ENCODE measurements at places on chromosomes 11 and 22.

- DNase-seq, result no peak
Measured at GRCh38 chr11:44382656-44383240, 72.8 kb upstream of the ALX4 start.

DNA sequence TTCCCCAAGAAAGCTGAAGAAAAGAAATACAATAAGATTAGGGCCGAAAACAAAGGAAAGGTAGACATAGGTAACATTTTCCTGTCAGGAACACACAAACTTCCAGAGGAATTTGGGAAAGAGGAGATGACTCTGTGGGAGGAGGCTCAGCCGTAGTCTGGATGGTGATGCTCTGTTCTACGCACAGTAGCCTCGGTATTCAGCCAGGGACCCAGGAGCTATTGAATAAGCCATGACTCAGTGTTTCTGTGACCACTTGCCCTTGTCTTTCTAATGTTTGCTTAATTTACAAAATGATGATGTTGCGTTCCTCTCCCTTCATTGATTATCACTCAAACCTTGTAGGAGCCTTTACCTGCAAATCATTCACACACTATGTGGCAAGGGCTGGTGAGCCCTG is 745.0 kb downstream of the NTM start:
- no peak for DNase-seq

DNA sequence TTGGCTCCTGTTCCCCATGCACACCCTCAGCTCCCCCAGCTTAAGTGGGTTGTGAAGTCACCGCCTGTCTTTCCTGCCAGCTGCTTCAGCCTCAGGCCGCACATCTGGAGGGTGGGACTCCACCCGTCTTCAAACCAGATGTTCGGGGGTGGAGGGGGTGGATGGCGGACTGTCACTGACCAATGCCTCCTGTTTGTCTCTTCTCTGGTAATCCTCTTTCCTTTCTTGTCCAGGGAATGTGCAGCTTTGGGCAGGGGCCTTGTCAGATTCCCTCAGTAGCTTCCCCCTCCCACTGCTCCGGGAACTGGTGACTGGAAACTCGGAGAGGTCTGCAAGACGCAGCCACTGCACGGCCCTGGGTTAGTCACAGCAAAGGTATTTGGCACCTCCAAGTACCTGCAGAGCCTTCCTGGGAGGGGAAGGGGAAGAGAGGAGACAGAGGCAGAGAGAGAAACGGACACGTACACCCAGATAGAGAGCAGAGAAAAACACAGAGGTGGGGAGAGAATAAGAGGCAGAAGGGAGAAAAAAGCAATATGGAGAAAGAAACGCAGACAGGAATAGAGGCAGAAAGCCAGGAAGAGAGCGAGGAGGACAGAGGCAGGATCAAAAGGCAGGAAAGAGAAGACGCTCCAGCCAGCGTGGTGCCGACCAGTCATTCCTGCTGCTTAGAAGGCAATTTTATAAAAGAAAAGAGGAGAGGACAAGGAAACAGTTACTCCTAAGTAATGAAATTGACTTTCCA is 56.1 kb upstream of the TIMP3 start:
- no peak for DNase-seq

DNA sequence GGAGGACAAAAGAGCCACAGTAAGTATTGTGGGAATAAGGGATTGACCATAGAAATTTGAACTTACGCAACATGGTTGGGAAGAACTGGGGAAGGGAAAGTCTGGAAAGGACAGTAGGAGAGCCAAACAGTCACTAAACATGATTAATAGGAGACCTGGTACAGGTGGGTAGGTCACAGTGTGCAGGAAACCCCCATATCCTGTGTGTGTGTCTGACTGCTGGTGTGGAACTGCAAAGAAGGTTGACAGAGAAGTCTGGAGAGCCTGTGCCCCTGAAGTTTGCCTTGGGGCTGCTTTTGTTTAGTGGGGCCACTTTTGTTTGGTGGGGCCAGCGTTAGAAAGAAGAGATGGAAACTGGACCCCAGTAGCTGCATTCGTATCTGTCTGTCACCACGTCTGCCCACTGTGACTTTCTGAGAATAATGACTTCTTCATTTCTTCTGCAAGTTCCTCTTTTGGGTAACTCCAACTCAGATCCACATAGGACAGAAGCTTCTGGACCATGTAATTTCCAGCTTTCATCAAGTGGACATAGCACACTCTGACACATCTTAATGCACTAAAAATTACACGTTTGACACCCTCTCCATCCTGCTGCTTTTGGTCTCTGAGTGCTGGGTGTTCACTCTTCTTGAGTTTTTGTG is 126.8 kb upstream of the RAG2 start:
- DNase-seq, result no peak

DNA sequence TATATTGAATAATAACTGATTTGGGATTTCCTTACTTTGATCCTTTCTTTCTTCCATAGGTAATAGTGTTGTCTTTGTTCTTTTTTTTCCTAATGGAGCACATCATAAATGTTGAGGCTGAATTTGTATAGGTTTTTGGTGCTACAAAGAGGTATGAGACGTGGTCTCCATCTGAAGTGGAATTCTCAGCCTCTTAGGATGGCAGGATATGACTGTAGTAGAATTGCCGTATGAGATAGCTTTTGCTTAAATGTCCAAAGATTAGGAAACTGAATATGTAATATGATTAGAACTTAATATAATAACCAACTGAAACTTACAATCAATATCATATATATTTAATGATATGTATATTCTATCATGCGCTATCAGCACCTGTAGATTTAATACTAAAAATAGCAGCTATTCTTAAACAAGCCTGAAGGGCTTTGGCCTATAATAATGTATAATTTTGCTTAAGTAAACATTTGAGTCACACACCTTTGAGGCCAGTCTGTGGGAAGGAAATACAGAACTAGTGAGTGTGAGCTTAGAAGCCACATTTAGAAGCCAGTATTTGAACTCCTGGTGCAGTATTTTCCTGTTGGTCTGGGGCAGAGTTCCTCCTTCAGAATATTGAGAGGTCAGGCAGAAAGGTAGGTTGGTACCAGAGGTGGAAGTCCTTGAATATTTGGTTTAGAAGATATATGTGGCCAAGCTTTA is 62.6 kb downstream of the SWAP70 start:
- no peak for DNase-seq

- DNase-seq, result no peak
Measured at GRCh38 chr11:44561964-44562734, 3.3 kb upstream of the CD82 start.

DNA sequence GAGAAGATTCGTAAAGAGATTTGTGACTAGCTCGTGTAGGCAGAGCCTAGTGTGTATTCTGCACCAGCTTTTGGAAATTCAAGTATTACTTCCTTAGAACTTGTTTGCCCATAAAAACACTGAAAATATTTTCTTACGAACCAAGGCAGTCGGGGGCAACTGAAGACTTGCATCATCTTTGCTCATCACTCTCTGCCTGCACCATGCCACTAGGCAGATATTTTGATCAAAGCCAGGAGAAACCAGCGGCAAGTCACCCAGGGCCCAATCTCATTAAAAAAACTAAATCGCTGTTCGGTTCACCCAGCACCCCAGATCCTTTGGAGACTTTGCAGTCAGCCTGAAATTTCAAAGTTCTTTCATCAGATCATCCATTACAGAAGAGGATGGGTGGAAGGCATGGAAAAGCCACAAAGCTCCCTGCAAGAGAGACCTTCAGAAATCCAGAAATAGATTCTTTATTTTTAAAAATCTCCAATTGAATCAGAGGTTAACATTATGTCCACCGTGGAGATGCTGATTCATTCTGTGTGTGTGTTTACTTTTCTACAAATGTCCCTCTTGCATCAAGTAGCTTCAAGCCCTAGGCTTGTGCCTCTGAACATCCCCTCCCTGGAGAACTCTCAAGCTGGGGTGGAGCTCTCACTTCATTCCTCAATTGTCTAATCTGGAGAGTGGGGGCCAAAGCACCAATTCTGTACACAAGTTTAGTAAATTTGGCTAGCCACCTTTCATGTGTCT is 78.4 kb downstream of the ETS1 start:
- no peak for DNase-seq

GRCh38 chr11:2741006-2741376 is 41.2 kb upstream of the KCNQ1OT1 start:
- DNase-seq, result no peak

DNA sequence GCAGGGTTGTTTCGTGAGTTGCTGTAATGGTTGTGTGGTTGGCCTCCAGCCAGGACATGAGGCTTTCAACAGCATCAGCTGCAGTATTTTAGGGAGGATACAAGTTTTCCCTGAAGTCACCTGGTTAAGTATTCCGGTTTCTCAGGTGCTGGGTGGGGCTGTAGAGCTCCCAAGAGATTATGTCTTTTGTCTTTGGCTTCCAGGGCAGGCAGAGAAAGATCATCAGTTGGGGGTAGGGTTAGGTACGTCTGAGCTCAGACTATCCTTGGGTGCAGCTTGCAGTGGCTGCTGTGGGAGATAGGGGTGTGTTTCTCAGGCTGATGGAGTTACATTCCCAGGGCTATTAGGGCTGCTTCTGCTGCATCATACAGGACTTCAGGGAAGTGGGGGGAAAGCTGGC is 47.5 kb upstream of the MRGPRX1 start:
- DNase-seq, result no peak
